ENCODE measurements at places on chromosomes 16 and 17.

- DNase-seq = no peak
Measured at GRCh38 chr17:47862621-47863440, 11.9 kb upstream of the SP6 start.

DNA sequence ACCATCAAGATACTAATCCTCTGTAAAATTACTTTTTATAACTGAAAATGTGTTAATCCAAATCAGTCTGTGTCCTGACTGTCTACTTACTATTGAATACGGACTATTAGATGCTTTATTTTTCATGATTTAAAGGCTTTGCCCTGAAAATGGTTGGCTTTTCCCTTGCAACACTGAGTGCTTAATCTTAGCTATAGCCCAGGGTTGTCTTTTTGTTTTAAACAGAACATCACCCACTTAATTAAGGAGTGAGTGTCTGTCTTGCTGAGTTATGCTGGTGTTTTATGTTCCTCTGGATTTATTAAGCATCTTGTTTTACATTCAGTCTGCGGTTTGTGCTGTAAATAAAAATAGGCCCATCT lies 11.0 kb downstream of the FTO start:
- DNase-seq = no peak

DNA sequence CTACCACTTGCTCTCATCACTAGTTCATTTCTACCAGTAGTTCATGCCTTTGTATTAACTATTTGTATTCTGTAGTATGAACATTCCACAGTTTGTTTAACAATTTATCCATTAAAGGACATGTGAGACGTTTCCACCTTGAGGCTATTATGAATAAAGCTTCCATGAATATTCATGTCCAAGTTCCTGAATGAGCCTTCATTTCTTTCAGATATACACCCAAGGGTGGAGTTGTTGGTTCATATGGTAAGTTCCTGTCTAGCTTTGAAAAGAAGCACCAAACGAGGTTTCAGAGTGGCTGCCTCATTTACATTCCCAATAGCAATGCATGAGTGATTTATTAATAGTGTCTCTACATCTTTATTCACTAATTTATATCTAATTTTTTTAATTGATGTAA lies 407.8 kb upstream of the C16orf82 start:
- no peak for DNase-seq

GRCh38 chr16:84699712-84700445 lies at the start of gene USP10:
TSS of gene USP10 (plus strand) at chr16:84700000. CDS start at chr16:84700091, 91 bp downstream.
- DNase-seq = peak; percentile 89

GRCh38 chr16:66959704-66960161 lies 1.3 kb upstream of the CES3 start:
- no peak for DNase-seq

- DNase-seq = no peak
Measured at GRCh38 chr17:53696286-53696685, 126.4 kb upstream of the KIF2B start.

DNA sequence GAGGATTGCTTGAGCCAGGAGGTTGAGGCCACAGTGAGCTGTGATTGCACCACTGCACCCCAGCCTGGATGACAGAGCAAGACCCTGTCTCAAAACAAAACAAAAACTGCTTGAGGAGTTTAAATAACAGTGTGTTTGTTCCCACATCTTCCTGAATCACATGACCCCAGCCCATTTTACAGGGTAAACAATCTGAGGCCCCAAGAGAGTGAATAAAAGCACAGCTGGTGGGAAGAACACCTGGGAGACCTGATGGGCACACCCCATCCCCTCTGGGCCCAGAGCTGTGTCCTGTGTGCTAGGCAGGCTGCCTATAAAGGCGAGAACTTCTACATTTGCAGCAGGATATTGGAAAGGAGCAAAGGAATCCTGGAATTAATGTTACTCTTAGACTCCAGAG lies 69.6 kb downstream of the PLXDC1 start:
- DNase-seq = no peak

- peak; percentile 93 for DNase-seq
Measured at GRCh38 chr17:19317359-19318095, 45.0 kb downstream of the B9D1 start.

DNA sequence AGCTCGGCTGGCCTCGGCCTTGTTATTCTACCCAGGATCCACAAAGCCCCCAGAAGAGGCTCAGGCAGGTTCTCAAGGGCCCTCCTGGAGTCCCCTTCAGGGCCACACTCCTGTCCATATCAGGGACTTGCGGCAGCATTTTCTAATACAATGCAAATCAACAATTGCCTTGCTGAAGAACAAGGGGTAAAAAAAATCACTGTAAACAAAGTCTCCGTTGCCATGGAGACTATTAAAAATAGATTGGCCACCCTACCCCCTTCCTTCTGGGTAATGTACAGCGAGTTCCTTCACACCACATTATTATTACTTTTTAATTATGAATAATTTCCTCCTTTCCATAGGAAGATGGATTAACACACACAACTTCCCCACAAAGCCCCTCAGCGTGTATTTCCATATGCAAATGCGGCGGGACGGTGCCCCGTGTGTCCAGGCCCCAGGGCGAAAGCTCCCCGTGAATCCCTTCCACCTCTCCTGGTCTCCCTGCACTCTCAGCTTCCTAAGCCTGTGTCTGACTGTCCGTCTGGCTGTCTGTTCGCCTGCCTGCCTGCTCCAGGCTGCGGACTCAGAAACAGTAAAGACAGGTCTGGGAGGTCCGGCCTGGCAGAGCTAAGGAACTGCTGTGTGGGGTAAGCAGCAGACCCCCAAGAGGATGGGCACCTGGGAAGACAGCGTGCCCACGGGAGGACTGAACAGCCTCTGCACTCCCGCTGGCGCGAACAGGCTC lies 196.6 kb downstream of the RBFOX3 start:
- no peak for DNase-seq

DNA sequence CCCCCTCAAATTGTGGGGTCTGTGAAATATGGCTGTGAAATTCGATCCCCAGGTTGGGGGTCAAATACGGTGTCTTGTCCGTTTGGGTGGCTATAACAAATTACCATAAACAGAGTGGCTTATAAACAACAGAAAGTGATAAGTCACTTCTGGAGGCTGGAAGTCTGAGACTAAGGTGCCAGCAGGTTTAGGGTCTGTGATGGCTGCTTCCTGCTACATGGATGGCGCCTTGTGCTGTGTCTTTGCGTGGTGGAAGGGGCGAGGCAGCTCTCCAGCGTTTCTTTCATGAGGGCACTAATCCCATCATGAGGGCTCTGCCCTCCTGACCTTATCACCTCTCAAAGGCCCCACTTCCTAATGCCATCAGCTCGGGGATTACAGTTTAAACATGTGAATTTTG lies 120.0 kb downstream of the IRF8 start:
- DNase-seq = no peak

DNA sequence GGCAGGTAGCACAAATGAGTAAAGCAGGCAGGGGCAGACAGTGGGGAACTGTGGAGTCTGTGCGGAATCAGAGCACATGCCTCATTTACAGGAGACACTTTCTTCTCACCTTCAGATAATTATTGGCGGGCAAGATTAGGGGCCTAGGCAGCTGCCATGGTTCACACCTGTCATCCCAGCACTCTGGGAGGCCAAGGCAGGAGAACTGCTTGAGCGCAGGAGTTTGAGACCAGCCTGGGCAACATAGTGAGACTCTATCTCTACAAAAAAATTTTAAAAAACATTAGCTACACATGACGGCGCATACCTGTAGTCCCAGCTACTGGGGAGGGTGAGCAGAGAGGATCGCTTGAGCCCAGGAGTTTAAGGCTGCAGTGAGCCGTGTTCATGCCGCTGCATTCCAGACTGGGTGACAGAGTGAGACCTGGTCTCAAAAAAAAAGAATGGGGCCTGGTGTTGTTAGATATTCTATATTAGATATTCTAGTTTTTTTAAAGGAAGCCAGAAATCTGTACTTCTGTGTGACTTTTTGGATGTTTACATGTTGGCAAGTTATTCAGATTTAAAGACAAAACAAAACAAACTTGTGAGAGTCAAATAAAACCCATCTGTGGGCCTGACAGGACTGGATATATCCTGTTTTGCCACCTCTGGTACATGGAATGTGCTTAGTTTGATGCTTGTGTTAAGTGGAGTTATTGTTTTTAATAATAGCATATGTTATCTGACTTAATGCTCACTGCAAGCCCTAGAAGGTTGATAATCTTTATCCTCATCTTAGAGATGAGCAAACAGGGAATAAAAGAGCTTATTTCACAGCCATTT lies 4.9 kb upstream of the LPCAT2 start:
- DNase-seq = no peak

- no peak for DNase-seq
Measured at GRCh38 chr16:56212144-56212543, 20.9 kb downstream of the GNAO1 start.

- DNase-seq = no peak
Measured at GRCh38 chr17:17763734-17764133, 73.1 kb downstream of the SREBF1 start.

DNA sequence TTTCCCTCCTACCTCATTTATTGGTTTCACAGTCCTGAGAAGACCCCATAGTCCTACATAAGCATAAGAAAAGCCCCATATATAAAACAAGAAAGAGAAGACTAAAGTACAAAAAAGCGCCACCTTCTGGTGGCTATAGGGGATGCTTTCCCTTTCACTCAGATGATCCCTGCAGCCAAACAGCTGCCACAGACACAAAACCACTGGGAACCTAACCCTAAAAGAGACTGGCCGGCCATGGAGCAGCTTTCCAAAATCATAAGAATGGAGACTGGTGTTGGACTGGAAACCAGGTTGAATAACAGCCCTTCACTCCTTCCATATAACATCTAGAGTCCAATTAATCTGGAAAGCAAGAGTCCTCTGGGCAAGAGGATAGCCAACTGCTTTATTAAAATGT lies 11.4 kb downstream of the DYNC1LI2 start:
- peak; percentile 74 for DNase-seq

DNA sequence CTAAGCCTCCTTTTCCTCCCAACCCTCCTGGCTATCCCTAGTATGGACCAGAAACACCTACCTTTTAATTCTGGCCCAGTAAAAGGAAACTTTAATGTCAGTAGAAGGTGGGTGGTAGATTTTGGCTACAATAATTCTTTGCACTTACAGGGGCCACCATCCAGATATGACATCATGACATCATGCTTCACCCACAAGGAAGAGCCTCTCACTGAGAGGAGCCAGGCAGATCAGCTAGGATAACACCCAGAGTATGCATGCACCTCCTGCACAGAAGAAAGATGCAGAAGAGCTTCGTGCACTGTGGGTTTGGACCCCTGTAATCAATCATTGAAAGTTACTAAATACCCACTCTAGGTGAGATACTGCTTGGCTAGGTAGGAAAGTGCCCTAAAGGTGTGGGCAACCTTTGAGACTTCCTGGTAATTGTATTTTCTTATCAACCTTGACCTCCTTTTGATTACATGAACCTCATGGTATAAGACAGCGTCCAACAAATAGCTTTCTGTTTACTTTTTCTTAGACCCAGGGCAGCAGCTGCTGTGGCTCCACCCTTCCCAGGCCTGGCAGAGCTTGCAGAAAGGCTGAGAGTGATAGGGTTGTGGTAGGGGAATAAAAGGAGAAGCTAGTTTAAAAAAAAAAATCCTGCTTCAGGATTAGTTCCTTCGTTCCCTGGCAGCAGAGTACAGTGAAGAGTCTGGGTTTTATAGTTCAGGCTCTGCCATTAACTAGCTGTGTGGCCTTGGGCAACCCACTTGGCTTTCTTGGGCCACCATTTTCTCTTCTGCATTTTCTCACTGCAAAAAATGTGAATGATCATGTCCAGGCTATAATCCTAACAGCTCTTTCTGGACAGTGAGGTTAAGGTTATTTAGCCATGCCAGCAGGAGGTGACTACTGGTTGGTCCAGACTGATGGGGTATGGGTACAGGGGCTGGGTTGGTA lies 6.2 kb downstream of the MAP3K14 start:
- DNase-seq = no peak
